ENCODE measurements at places on chromosomes 16 and 17.
A peak's percentile ranks its signal among the peaks of the same experiment; 100 is the strongest.

DNA sequence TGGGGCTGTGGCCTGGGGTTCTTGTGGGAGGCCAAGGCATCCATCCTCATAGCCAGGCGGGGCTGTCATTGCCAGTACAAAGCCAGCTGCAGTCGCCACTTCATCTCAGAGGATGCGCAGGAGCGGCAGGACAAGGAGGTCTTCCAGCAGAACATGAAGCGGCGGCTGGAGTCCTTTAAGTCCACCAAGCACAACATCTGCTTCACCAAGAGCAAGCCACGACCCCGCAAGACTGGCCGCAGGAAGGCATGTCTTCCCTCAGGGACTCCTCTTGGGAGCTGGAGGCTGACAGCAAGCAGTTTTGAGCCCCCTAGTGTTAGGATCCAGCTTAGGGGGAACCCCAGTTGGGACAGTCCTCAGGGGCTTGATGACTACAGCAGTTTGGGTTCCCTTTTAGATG is 15.1 kb upstream of the PLEKHG4 start:
- DNase-seq: no peak

GRCh38 chr16:9099131-9099625 is 7.7 kb downstream of the HAPSTR1 start:
- DNase-seq: no peak

GRCh38 chr16:1839554-1839953 is 12.5 kb downstream of the FAHD1 start:
- no peak for DNase-seq

DNA sequence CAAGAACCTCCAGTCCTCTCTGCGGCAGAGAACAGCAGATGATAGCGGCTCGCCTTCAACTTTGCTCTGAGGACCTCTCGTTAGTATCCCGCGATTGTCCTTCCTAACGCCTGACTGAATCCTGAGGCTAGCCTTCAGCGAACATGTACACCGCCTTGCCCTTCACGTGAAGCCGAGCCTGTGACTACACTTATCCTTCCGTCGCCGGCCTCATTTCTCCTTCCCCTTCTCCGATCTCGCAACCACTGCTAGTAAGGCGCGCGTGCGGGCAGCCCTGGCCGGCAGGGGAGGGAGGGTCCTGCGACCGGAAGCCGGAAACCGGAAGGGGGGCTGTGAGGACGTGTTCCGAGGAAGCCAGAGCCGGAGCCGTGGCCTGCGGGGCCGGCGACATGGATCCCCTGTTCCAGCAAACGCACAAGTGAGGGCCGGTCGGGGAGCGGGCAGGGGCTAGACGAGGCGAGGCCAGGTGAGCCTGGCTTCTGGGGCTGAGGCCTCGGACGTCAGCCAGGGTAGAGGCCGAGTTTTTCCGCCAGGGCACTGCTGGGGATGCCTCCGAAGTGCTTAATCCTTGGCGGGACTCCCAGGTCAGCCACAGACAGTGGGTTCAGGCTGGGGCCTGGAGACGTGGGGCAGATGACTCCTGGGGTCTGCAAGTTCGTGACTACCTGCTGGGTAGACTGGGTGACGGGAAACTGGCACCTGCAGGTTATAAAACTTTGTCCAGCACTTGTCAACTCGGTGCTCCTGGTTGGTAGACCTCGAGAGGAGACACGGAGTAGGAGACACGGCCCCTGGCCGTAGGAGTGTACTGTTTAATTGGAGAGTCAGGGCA is at the start of gene GOSR2:
GOSR2 (plus strand) TSS at position 357 of the 832 bp plus-strand sequence; CDS start at position 390, 33 bp downstream.
- peak; percentile 94 for DNase-seq

- no peak for DNase-seq
These were observed 5.8 kb upstream of the MYCBPAP start for GRCh38 chr17:50502301-50502990.

DNA sequence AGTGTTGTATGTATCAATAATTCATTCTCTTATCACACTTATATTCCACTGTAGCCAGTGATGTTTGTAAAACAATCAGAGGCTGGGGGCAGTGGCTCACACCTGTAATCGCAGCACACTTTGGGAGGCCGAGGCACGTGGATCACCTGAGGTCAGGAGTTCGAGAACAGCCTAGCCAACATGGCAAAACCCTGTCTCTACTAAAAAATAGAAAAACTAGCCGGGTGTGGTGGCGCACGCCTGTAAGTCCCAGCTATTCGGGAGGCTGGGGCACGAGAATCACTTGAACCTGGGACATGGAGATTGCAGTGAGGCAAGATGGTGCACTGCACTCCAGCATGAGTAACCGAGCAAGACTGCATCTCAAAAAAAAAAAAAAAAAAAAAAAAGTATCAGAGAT is 217.0 kb downstream of the CPPED1 start:
- no peak for DNase-seq

GRCh38 chr17:81898029-81898866 is 3.8 kb upstream of the NPB start:
- no peak for DNase-seq

DNA sequence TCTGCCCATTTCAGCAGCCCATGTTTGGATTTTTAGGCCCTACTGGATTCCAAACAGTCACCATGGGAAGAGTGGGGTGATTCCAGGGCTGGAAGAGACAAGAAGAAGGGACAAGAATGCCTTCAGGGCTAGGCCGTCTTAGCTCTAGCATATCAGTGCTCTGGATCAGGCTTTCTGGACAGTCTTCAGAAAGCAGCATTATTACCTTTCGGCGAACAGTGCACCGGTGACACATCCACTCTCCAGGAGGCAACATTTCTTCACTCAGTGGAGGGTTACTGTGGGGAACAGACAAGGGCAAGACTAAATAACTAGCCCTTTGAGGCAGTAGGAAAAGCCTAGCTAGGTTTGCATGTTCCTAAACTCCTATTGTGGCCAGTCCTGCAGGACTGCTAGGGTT is 23.9 kb upstream of the DHRS13 start:
- no peak for DNase-seq

GRCh38 chr17:57282296-57282695 is 26.0 kb downstream of the MSI2 start:
- no peak for DNase-seq

DNA sequence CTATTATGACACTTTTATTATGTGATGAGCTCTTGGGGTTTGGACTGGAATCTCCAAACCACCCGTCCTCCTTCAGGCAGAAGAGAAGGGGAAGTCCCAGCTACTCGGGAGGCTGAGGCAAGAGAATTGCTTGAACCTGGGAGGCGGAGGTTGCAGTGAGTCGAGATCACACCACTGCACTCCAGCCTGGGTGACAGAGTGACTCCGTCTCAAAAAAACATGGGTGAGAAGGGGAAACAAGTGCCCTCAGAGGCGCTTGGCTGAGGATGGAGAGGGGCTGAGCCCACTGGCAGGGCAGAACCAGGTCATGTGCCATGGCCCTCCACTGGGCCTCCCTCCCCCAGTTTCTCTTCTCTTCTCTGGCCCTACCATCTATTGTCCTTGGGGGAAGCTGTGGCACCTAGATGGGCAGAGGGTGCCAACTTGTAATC is 120.9 kb upstream of the SMURF2 start:
- no peak for DNase-seq

DNA sequence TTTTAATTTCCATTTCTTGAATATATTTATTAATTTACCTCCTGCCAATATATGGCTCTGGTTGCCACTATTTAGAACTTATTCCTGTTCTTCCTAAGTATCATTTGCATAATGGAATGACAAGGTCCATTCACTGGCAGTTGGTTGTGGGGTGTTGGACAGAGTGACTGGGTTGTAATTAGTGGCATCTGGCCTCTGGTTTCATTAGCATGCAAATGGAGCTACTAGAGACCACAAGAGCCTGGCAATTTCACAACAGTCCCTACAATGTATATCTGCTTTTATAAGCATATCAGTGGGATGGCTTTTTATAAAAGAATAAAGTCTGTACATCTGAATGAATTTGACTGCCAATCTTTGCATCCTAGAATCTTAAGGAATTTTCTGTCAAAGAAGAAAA is 1030.9 kb upstream of the CDH8 start:
- no peak for DNase-seq

DNA sequence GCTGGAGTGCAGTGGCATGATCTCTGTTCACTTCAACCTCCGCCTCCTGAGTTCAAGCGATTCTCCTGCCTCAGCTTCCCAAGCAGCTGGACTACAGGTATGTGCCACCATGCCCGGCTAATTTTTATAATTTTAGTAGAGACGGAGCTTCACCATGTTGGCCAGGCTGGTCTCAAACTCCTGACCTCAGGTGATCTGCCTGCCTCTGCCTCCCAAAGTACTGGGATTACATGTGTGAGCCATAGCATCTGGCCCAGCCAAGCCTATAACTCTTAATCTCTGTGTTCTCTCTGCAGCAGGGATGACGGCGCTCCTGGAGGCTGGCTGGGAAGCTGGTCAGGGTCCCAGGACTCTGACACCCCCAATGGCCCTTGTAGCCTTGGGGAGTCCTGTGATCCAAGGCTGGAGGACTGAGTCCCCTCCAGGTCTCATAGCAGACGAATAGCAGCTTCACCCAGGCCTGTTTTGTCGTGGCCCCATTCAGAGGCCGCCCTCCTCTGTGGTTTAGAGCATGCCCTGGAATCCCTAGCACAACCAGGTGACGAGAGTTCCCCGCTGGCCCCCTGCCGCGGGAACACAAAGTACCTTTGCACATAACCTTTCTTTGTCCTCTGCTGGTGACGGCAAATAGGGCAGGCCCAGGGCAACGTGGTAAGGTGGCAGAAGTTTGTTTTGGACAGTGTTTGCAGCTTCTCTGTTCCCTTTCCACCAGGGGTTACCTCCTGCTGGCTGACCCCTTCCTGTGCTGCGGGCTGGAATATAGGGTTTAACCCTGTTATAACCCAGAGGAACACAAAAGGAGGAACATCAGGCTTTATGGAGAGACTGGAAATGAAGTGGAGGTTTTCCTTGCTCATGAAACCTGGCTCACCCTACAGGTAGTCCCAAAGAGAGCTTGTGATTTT is 43.0 kb upstream of the TOB1 start:
- no peak for DNase-seq

DNA sequence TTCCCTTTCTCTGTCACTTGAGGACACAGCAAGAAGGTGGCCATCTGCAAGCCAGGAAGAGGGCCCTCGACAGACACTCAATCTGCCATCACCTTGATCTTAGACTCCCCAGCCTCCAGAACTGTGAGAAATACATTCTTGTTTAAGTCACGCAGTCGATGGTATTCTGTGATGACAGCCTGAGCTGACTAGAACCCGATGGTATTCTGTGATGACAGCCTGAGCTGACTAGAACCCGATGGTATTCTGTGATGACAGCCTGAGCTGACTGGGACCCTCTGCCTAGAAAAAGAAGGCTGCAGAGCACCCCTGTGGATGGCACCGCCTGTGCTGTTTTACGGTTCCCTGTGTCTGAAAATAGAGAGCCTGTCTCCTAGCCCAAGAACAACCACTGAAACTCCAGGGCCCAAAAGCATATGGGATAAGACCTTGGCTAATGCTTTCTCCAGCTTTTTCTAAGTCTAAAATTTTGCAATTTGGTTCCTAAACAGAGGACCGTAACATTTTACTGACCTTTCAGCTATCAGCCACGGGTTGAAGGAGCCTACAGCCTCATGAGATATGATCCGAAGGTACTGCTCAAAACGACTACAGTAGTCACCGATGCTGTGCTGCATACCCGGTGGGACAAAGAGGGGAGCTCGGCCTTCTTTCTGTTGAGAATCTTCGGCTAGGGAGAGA is 33.1 kb upstream of the PITPNM3 start:
- DNase-seq: no peak

- no peak for DNase-seq
These were observed 172.0 kb upstream of the CIBAR2 start for GRCh38 chr16:85284141-85284817.

DNA sequence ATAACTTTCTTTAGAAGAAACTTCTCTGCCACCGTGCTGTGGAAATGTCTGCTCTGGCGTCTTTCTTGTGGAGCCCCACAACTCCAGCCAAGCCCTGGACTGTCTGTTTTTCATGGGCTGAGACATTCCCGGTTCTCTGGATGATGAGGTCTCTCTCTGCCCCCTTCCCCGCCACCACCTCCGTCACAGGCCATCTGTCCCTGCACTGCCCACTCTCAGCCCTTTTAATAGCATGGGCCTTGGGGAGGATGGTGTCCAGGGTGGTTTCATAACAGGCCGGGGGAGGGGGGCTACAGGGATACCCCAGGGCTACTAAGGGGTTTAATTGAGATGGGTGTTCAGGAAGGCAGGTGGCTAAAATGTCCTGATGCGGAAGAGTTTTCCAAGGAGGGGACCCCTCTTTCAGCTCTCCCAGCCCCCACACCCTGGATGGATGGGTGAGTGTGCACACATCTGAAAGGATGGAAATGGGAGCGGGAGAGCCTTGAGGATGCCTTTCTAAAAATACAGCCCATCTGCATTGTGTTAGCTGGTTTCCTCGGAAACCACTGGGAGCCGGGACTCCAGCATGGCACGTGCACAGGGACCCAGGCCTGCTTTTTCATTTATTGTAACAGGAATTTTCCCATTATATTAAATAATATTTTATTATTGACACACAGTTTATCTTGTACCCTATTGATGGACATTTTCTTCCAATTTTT is 14.6 kb upstream of the NDRG4 start:
- no peak for DNase-seq

DNA sequence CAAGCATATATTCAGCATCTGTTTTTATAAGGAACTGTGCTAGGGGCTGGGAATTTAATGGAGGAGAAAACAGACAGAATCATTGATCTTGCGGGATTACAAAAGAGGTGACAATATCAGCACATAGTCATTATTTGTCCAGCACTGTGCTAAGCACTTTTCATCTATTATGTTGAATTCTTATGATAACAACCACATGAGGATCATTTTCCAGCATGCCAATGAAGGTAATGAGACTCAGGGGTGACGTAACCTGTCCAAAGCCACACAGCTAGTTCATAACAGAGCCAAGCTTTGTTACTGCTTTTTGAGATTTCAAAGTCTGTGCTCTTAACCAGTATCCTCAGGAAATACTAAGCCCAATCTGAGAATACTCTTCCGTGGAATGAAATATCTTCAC is 503.3 kb downstream of the CDH13 start:
- DNase-seq: no peak

DNA sequence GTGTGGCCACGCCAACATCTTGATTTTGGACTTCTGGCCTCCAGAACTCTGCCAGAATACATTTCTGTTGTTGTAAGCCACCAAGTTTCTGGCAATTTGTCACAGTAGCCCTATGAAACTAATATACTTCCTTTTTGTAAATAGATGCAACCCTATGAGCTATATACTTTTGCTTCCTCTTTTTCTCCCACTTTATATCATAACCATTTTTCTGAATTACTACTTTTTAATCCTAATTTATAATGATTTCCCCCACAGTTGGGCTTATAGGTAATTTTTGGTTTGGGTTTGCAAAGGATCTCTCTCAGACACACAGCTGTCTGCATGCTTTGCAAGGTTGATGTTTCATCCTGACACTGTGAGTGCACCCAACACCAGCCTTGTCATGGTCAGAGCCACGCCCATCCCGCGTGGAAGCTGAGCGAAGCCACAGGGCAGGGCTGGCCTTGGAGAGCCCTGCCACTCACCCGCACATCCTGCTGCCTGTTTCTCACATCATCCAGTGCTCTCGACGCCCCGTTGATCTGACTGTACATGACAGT is 5.8 kb downstream of the TRIM25 start:
- DNase-seq: no peak

GRCh38 chr16:58530179-58530578 is 14.9 kb downstream of the SETD6 start:
- no peak for DNase-seq

- no peak for DNase-seq
These were observed 82.3 kb downstream of the TBC1D16 start for GRCh38 chr17:79953335-79953734.
